ENCODE measurements at places on chromosomes 16 and 17. TPM values are rescaled to one million over a fixed set of nuclear protein-coding genes. Genes with fewer than 3 reads are reported as not detected.

DNA sequence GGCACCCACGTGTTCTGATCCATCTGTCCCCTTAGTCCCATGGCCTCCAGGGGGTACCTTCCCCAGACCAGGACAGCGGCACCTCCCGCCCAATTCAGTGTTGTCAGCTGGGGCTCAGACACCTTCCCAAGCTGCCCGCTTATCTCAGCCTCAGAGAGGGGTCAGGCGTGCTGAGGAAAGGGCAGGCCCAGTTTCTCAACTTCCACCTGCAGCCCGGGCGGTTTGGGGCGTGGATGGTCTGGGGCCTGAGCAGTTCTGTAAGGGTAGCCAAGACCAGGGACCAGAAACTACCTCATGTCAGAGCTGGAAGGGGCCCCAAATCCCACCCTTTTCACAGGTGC lies 5.1 kb downstream of the PLCD3 start:
- DNase-seq = no peak

GRCh38 chr17:80771612-80772005 lies 220.0 kb upstream of the CHMP6 start:
- DNase-seq = no peak

- no peak for DNase-seq
Measured at GRCh38 chr16:80012586-80012985, 412.0 kb upstream of the MAF start.

DNA sequence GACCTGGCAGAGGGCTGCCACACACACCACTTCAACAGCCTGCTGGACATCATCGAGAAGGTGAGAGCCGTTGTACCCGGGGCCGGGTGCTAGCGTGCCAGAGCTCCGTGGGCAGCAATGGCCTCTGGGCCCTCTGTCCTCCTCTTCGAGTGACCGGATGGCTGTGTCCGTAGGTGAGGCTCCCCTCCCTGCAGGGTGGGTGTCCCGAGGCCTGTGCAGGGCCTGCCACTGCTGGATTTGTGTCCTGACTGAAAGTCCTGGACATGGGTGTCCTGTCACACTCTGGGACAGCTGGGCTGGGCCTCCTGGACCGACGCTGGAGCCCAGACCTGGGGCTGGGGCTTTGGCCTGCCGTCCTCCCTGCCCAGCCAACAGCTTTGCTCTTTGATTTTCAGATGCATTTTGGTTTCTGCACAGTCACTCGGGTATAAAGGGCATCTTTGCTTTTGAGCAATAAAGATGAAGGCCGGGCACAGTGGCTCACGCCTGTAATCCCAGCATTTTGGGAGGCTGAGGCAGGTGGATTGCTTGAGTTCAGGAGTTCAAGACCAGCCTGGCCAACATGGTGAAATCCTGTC lies 16.7 kb downstream of the TSC2 start:
- no peak for DNase-seq

Gene MYH11
- total RNA-seq = not detected
